ENCODE measurements at places on chromosomes 6 and 20.

DNA sequence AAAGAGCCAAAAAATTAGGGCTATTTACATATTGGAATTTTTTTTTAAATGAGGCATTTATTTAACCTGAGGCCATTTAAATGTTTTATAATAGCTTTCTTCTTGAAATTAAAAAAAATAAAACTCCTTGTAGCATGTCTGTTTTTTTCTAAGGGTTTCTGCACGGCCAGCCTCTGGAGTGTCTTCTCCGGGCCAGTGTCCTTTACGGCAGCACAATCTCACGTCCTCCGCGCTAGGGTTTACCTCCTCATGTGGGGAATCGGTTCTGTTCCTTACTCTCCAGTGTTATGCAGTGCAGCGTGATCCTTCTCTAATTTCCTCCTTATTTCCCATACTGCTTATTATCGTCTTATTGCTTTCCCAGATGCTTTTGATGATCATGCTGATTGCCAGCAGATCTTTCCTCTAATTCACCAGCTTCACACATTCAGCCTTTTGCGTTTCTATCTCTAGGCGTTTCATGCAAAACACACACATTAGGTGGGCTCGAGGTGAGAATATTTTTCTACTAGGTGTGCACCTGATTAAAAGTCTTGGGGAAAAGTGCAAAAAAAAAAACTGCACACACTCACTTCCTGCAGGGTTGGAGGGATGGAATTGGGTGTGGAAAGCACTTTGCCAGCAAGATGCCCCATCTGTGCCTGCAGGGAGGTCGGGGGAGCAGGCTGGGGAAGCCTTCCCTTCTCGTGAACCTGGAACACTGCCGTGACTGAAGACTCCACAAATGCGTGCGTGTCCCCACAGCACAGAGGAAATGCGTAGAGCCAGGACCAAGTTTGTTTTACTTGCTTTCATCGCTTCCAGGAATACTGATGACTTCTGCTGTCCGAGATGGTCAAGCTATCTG, 56.1 kb downstream of the PSMG4 start:
- DNase-seq, result no peak

GRCh38 chr20:61369731-61370520, 117.9 kb downstream of the CDH4 start:
- DNase-seq, result no peak

- DNase-seq, result no peak
These were observed 127.0 kb upstream of the LRFN2 start for GRCh38 chr6:40714143-40714542.

DNA sequence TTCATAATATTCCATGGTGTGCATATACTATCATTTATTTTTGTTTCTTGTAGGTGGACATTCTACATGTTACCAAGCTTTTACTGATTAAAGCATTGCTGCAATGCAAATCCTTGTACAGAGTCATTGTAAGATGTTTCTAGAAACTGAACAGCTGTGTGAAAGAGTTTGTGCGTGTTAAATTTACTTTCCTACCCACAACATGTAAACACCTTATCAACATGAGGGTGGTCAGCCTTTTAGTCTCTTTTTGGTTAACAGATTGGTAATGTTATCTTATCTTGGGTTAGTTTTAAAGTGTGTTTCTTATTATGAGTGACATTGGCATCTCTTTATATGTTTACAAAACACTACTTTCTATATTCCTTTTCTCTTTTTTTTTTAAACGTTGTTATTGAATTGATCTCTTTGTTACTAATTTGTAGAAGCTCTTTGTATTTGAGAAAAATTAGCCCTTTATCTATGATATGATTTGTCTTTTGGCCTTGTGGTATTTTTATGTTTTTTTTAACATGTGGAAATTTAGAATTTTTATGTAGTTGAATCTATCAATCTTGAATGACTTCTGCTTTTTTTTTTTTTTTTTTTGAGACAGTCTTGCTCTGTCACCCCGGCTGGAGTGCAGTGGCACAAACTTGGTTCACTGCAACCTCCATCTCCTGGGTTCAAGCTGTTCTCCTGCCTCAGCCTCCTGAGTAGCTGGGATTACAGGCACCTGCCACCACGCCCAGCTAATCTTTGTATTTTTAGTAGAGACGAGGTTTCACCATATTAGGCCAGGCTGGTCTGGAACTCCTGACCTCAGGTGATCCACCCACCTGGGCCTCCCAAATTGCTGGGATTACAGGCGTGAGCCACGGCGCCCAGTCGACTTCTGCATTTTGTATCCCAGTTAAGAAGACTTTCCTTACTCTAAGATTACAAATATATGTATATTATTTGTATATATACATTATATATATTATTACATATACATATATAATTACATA, 112.1 kb downstream of the TCP11 start:
- no peak for DNase-seq

DNA sequence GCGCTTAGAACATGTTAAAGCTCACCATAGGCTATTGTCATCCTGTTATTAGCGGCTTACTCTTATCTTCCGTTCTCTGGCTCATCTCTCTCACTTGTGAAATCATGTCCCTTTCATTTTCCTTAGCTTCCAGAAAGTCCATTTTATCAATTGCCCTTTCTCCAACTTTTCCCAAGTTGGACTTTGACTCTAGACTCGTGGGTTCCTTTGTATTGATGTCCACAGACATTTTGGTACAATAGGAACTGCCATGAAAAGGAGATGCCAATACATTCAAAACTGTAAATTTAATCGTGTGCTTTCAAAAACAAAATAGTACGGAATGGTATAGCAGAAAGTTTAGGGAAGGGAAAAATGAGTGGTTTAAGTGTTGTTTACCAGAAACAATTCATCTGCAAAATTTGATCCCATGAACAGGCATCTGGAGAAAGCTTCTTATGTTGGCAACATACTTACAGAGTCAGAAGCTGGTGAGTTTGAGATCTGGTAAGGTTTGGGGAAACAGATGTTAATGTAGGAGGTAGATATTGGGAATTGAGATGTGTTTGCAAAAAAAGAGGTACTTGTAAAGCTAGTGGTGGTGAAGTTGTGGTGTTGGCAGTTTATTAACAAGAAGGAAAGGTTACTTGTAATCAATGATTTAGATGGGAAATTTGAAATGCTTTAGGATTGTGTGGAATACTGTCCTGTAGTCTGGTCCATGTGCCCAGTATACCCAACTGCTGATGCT, 10.2 kb upstream of the HIVEP1 start:
- no peak for DNase-seq

DNA sequence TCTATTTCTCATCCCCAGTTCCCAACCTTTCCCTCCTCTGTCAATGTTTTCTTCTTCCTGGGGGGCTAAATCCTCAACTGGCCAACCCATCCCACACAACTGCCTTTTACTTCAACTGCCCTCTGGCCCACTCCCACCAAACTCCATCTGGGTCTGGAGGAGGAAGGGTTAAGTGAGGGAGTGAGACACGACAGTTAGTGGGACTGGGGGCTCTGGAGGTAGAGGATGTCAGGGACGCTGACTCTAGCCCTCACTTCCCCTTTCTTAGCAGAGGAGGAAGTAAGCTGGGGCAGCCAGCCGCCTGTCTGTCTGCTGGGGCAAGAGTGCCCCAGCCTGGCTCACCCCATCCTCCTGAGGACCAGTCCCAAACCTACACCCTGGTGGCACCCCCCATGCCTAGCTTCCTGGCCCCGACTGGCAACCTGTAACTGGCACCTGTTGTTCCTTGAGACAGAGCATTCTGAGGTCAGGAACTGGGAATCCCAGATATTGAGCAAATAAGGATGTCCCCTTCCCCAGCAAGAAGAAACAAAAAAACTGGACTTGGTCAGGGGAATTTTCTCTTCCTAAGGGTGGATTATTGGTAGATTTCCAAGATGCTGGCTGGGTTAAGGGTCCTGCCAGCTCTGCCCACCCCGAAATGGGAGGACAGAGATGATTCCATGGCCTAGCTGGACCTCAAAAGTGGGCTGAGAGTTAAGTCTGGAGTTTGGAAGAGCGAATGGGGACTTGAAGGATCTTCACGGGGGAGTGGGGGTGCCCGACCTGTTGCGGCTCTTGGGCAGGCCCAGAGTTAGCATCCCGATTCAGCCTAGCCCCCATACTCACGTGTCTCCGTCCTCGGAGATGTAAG, 971 bp downstream of the NFKBIE start:
- DNase-seq, result no peak

- peak; percentile 76 for DNase-seq
These were observed 129.7 kb downstream of the FAXC start for GRCh38 chr6:99219788-99220187.

- no peak for DNase-seq
These were observed 82.3 kb downstream of the CD164 start for GRCh38 chr6:109299776-109300564.

DNA sequence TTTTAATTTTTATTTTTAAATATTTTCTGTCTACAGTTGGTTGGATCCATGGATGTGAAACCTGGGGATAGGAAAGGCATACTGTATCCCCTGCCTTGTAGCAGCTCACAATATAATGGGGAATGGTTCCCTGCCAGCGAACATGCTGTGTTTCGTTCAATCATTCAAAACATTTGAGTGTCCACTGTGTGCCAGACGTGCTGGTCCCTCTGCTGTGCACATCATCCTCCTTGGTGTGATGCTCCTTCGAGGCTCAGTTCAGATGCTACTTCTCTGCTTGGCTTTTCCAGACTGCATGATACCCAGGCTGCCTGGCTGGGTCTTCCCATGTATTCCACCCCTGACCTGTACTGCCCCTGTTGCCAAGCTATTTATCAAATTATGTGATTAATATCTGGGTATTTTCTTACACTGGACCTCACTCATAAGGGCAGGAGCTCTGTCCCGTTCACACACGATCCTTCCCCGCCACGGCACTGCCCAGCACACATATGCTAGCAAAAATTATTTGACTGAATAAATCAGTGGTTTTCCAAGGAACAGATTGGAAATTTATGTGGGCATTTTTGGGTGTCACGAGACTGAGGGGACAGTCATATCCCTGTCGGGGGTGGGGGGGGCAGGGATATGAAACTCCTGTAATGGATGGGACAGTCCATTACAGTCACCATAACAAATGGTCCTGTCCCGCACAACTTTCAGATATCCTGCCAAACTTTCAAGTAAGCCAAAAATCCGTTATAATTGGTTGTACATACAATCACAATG, 4.9 kb downstream of the SDCBP2 start:
- no peak for DNase-seq

DNA sequence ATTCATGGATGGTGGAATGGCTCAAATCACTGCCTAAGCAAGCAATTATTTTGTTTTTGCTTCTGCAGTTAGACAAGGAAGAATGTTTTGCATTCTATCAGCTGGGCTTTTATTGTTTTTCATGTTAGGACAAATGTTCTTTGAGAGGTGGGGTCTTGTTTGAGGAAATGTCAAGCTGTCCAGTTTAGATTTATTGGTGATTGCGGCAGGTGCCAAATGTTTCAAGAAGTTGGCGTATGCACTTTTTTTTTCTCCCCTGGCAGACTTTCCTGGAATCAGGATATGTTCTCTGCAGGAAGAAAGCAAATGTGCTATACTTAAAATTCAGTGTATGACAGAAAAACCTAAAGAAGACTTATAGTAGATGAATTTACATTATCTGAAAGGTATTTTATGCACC, 81.0 kb upstream of the JAG1 start:
- DNase-seq, result no peak

DNA sequence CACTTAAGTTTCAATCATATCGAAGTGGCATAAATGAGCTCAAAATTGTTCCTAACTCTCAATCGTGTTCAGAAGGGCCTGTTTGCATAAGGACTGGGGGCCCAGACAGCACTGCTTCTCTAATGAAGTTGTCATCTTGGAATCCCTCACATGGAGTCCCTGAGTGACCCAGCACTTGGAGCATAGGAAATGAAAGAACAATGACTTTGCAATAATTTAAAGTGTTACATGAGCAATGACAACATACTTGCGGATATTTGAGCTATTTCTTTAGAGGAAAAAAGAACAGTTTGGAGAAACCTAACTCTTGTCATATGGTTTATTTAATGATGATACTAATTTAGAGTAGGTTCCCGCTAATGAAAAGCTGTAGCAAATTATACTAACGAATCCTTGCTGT, 239.9 kb downstream of the TSHZ2 start:
- DNase-seq, result no peak

GRCh38 chr20:57325632-57326356, 3.8 kb upstream of the SPO11 start:
- no peak for DNase-seq

- peak; percentile 80 for DNase-seq
These were observed 44.0 kb downstream of the SMPDL3A start for GRCh38 chr6:122833021-122833491.

- DNase-seq, result no peak
These were observed 19.3 kb downstream of the ADA start for GRCh38 chr20:44632103-44632752.

GRCh38 chr20:4864311-4864752, 137.0 kb downstream of the SLC23A2 start:
- no peak for DNase-seq

GRCh38 chr6:170516783-170517616, 36.1 kb downstream of the PSMB1 start:
- peak; percentile 87 for DNase-seq

DNA sequence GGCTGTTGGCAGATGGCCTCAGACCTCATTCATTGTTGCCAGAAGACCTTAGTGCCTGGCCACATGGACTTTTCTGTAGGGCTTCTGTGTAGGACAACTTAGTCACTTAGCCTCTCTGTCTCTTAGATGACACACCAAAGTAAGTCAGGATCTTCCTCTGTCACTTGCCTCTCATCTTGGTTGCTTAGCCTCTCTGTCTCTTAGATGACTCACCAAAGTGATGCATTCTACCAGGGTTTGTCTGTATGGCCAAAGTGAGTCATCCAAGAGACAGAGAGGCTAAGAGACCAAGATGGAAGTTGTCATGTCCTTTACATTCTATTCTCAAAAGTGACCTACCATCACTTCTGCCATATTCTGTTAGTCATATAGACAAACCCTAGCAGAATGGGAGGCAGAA, 255.9 kb upstream of the DEFB112 start:
- no peak for DNase-seq

DNA sequence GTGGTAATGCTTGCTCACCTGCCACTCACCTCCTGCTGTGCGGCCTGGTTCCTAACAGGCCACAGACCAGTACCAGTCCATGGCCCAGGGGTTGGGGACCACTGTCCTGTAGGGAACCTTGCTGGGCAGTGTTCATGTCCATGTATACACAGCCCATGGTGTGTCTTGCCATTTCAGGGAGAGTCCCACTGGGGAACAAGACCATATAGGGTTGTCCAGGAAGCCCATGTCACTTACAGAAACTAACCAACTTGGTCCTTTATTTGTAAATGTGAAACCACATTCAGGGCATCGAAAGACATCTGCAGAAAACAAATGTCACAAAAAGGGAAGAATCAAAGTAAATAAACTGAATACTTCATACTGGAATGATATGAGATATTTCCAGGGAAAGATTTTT, 179.1 kb downstream of the NFATC2 start:
- DNase-seq, result no peak

- peak; percentile 38 for DNase-seq
These were observed 17.6 kb upstream of the FUCA2 start for GRCh38 chr6:143529095-143529494.

GRCh38 chr20:60627751-60628565, 624.1 kb upstream of the CDH4 start:
- DNase-seq, result peak; percentile 26

- DNase-seq, result no peak
These were observed 859.7 kb upstream of the ADGRB3 start for GRCh38 chr6:67775333-67775732.
